ENCODE measurements at places on chromosomes 7 and 10.

DNA sequence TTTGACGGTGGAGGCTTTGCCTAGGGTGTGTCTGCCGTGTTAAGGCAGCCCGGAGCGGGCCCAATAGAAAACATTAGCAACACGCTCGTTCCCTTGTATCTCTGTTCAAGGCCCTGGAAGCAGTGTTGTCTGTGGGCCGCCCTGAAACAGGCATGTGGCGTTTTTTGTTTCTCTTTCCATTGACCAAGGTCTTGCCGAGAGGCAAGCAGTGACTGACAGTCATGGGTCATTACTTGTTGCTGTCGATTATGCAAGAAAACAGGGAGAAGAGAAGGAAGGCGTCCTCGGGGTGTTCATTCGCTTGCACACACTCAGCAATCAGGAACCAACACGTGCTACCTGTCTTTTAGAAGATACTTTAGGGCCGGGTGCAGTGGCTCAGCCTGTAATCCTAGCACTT, 92.5 kb downstream of the EZH2 start:
- DNase-seq: no peak

- DNase-seq: no peak
Measured at GRCh38 chr7:111025006-111025405, 65.9 kb upstream of the LRRN3 start.

- peak; percentile 83 for DNase-seq
Measured at GRCh38 chr7:128167042-128167701, 73.9 kb upstream of the LEP start.

DNA sequence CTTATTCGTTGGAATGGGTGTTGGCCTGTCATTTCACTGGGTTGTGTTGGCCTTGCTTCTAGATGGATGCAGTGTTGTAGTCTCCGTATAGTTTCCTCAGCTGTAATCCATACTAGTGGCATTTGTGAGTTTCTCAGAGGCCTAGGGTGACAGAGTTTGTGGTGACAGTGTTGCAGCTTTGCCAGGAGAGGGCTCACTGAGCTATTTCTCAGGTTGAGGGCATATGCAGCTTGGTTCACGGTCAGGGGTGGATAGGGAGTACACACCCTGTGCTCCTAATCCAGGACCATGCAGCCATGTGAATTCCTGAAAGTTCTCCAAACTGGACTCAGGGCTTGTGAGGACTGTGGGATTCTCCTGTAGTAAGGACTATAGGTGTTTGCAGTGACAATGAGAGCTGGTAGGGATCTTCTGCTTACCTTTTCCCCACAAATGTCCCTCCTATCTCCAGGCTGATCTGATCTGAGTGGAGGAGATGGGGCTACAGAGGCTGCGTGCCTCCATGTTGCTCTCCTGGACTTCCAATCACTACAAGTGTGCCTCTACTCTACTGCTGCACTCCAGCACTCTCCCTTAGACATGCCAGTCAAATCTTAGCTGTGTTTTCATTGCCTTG, 229.0 kb downstream of the STK31 start:
- peak; percentile 20 for DNase-seq

DNA sequence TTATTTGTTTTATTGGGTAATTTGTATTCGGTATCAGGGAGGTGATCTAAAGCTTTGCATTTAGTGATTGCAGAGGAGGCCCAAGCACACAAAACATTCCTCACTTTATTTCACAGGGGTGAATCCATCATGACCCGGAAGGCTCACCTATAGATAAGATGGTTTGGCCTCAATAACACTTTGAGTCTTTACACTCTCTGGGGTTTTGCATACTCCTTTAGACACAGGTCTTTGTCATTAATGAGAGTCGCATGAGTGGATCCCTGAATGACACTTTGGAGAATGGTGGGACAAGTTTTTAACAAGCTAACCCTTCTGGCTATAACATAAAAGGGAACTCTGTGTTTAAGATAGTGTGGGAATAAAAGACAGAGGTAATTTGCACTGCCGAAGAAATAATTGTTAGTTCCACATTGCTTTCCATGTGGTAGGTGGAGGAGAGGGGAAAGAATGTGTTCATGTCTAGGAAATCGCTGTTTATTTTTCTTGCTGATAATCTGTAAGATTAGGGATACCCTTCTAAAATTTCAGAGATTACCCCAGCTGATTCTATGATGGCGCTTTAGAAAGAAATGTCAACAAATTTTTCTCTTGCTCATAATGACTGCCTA, 455.8 kb downstream of the TFEC start:
- no peak for DNase-seq

DNA sequence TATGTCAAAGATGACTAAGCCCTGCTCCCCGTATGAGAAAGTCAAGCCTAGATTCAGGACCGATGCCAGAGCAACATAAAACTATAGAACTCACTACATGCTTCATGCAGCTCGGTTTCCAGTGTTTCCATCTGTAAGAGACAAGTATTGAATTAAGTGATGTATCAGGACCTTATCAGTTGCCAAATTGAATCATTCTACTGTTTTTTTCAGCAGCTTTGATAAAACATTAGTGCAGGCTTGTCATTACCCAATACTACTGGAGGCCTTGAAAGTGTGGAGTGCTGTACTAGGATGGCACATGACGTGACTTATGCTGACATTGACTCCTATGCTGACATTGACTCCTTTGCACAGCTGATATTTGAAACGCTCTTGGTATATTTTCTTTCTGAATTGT, 10.8 kb upstream of the NRP1 start:
- no peak for DNase-seq

- no peak for DNase-seq
Measured at GRCh38 chr10:69952069-69952800, 100.4 kb upstream of the MACROH2A2 start.

GRCh38 chr10:132185601-132186487, 904 bp upstream of the DPYSL4 start:
- DNase-seq: no peak

DNA sequence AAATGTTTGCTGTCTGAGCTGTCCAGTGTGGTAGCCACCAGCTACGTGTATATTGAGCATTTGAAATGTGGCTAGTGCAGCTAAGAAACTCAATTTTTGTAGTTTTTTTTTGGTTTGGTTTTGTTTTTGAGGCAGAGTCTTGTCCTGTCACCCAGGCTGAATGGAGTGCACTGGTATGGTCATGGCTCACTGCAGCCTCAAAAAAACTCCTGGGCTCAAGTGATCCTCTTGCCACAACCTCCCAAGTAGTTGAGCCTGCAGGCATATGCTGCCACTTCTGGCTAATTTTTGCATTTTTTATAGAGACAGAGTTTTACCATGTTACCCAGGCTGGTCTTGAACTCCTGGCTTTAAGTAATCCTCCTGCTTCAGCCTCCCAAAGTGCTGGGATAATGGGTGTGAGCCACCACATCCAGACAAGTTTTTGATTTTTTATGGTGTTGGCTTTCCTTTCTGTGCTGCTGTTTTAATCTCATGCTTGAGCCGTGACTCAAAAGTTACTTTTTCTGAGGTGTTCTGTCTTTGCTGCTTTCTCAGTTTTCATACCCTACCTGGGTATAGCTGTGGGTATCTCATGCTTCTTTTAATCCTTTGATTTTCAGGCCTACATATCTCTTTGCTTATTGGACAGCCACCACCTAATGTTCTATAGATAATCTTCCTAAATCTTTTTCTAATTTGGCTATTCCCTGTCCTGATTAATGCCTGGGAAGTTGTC, 16.0 kb downstream of the WAC start:
- no peak for DNase-seq

DNA sequence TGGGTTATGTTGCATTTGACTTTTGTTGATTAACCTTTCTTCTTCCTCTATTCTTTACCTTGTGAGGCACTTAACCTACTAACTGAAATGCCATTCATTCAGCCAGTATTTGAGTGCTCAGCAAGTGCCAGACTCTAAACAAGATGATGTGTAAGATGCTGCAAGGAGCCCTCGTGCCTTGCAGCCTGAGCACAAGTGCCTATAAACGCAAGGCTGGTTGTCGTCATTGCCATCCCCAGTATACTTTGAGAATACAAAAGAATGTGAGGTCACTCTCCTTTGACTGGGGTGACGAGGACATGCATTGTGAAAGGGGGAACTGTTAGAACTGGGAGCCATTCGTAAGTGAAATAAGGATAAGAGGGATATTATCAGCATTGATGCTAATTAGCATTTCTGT, 103.0 kb downstream of the AUTS2 start:
- DNase-seq: no peak

DNA sequence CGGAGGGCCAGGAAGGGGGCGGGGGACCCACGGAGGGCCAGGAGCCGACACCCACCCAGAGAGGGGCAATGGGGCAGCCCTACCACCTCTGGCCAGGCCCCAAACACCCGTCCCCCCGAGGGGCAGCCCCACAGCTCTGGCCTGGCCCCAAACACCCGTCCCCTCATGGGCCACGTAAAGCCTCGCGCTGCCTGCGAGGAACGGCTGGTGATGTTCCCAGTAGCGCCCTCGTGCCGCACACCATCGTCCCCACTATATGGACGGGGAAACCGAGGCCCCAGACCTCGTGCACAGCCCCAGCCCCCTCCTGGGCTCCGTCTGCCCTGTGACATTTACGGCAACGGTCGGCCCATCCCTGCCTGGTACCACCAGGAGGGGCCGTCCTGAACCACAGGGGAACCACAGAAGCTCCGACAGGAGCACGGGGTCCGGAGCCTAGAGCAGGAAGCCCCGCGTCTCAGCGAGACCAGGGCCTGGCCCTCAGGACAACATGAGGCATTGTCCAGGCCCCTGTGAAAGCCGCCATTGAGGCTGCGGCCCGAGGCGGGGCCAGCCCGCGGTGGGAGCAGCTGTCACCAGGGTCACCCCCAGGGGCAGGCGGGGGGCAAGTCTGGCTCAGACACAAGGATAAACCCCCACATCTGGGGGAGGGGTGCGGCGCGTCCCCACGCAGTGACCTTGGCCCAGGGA, 35.6 kb downstream of the GET4 start:
- DNase-seq: no peak

- DNase-seq: no peak
Measured at GRCh38 chr7:151690606-151691005, 170.9 kb upstream of the RHEB start.

GRCh38 chr7:131335639-131336381, 8.1 kb downstream of the MKLN1 start:
- no peak for DNase-seq

GRCh38 chr7:70736715-70737460, 395.1 kb upstream of the GALNT17 start:
- DNase-seq: no peak

GRCh38 chr10:44939691-44940401, 19.8 kb upstream of the RASSF4 start:
- no peak for DNase-seq

DNA sequence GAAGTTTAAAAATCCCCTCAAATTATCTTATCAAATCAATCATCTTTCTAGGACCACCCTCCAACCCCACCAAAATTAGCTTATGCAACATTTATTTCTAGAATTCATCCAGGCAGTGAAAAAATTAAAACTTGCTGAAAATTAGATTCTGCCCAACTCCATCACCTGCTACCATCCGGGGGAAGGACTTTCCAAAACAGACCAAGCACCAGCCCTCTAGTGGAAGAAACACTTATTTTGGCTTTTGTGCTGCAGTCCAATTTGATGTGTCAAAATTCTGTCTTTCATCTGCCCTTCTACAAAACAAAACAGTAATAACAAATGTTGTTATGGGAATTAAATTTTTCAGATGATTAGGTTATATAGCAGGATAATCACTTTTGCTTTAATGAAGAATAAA, 35.1 kb downstream of the GCC1 start:
- no peak for DNase-seq

DNA sequence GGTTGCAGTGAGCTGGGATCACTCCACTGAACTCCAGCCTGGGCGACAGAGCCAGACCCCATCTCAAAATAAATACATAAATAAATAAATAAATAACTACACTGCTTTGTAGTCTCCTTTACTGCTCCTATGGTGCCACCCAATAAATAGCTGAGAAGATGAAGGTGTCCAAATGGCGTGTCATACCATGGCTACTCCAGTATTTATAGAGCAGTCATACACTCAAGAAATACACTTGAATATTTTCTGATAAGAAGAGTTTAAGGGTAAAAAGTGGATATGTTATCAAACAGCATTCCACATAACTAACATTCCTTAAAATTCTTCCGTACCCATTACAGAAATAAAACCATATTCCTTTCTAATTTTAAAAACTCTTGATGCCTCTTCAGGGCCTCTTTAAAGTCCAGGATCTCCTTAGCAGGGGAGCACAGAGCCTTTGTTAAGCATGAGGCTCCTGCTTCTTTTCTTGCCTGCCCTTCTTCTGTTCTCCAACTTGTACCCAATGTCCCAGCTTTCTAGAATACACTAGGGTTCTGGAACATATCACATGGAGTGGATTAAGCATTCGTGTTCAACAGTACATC, 7.9 kb upstream of the SAR1A start:
- no peak for DNase-seq

DNA sequence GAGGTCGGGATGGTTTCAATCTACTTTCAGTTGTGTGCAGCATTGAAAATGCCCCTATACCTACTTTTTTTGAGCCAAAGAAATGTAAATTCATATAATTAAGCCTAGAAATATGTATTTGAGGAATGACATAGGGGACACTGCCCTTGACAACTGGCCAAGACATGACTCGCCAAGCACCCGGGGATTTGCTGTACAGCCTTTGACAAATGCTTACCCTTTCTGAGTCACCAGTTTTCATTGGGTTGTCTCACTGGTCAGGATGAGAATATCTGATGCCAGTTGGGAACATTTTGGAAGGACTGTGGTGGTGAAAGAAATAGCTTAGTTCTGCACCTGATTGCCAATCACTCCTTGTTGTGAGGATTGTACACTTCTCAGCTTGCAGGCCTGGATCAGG, 166.8 kb upstream of the HABP2 start:
- no peak for DNase-seq

DNA sequence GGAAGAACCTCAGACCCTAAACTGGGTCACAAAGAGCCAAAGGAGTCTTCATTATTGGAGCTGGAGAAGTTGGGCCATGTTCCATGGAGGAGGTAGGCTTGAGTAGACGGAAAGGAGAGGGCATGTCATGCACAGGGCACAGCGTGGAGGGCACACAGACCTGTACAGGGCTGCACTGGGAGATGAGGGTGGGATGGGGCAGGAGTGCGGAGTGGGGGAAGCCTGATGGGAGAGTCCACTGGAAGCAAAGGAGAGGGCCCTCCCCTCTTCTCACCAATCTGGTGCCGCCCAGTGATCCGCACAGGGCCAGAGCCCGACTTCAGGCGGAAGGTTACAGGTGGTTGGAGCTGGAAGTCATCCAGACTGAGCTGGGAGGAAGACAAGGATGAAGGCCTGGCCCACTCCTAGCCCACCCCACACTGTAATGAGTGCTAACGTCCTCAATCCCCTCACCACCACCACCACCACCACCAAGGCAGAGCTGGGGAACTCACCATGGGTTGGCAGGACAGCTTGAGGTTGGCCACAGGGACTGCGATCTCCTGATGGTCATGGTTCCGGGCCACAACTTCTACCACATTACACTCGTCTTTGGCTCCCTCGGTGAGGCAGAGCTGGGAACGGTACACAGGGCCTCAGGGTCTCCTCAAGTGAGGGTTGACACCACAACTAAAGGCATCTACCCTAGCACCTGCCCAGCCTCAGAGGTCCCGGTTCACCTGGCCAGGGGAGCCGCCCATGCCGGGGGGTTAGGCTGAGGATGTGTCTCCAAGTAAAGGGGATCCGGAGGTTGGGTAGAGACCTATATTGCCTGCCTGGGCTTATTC, 1.0 kb downstream of the NPM3 start:
- no peak for DNase-seq

GRCh38 chr7:156510966-156511365, 129.6 kb upstream of the RNF32 start:
- DNase-seq: no peak

GRCh38 chr7:134548877-134549276, at the start of gene AKR1B15:
AKR1B15 (plus strand) TSS chr7:134549110; CDS start chr7:134564620, 15,510 bp downstream.
- DNase-seq: no peak

Measured in NCI-H2081 (cell line).